ENCODE measurements at places on chromosomes 13 and 19.

GRCh38 chr13:98372876-98373275 is 195.8 kb upstream of the RNF113B start:
- DNase-seq, result no peak

- no peak for DNase-seq
Observed at GRCh38 chr19:49874503-49875157, 2.5 kb downstream of the AKT1S1 start.

DNA sequence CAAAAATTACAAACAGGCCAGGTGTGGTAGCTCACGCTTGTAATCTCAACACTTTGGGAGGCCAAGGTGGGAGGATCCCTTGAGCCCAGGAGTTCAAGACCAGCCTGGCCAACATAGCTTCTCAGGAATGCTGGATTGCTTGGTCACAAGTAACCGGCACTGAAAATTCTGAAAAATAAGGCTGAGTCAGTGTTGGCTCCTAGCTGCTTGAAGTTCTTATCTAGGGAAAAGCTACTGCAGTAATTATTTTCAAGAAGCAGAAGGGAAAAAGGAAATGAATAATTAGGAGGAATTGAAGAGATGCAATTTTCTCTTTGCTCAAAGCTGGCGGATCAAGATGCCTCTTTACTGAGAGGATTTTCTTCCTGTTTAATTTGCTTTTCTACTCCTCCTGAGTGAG is 75.0 kb upstream of the GTF3A start:
- no peak for DNase-seq

DNA sequence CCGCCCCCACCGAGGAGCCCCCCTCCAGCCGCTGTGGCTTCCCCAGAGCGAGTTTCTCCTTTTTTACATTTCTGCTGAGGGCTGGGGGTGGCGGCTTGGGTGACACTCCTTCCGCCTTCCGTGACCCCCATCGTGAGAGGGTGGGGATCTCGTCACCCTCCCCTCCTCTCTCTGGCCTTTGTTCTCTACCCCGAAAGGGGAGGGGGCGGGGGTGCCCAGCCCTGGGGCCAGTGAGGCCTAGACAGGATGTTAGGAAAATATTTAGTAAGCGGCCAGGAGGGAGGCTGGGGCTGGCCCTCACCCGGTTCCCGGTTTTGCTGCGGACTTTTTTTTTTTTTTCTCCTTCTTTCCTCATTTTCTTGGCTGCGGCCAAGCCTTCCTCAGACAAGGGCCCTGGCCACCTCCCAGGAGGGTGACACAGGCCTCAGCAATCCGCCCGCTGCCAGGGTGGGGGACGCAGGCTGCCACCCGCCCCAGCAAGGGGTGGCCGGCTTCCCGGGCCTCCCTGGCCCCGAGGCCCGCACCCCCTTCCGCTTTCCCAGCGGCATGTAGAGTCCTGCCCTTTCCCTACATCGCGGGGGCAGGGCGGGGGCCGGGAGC is 3.9 kb downstream of the MIDN start:
- peak; percentile 79 for DNase-seq

DNA sequence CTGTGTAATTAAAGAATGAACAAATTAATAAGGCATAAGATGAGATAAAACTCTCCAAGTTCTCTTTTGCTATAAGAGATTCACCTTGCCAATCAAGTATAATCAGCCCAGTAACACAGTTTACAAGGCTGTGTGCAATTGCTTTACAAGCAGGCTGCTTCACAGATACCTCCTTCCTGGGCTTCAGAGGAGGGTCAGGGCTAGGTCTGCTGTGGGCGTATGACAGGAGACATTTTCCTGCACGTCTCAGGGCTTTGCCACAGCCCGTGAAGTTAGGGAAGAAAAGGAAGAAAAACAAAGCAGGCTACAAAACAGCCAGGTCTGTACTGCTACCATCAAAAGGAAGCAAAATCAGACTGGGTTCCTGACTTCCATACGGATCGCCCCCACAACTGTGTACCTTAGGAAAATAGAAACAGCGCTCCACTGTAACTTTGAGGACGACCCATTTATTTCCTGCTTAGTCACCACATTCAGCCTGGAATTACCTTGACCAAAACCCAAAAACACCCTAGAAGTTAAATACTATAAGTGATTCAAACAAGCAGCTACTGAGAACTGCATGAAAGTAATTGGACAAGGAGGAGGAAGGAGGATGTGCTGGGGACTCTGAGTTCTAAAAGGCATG is 12.4 kb downstream of the EFNB2 start:
- no peak for DNase-seq

DNA sequence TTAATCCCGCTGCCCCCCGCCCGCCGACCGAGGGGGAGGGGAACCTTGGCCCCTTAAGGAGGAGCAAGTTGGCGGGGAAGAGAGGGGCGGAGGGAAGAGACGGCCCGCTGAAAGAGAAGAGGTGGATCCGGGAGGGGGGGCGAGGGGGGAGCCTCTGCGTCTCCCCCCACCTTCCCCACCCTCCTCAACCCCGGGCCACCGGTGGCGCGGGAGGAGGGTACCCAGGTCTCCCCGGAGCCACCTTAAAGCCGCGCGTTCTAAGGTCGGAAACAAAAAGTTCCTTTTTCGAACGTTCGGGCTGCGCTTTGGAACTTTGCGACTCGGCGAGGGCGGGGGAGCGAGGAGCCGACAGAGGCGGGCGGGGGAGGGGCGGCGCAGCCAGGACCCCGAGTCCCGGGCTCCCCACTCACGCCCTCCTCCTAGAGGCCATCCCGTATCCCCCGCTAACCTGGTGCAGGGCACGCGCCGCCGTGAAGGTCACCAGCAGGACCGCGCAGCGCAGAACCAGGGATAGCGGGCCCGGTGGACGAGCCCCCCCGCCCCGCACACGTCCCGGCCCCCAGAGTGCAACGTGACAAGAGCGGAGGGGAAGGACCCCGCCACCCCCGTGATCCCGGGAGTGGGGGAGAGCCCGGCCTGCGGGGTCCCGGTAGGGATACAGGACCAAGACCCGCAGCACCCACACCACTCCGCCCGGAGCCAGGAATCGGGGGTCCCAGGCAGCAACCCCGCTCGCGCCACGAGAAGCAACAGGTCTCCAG is 659 bp downstream of the ERF start:
- DNase-seq, result peak; percentile 47

DNA sequence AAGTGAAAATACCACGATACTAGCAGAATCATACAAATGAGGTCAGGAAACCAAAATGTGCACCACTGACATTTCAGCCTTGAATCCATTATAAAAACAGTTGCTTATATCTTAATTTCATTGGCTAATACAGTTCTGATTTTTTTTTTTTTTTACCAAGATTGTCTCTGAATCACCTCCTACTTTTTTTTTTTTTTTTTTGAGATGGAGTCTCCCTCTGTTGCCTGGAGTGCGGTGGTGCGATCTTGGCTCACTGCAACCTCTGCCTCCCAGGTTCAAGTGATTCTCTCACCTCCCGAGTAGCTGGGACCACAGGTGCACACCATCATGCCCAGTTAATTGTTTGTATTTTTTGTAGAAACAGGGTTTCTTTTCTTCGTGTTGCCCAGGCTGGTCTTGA is 270.2 kb downstream of the LMO7 start:
- no peak for DNase-seq

- no peak for DNase-seq
Observed at GRCh38 chr13:109998684-109999533, 212.5 kb upstream of the IRS2 start.

DNA sequence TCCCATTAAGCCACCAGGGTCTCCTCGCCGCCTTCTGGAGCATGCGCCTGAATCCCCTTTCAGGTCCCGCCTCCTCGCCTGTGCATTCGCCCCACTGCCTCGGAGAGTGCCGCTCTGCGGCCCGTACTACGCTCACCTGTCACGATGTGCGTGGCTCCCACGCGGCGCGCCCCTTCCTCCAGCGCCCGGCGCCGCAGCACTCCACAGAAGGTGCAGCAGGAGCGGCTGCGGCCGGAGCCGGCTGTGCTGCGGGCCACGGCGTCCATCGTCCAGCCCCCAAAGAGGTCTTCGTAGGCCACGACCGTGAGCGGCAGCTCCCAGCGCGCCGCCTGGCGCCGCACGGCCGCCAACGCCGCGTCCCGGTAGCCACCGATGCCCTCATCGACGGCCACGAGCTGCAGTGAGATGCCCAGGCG is 4.3 kb downstream of the CTU1 start:
- no peak for DNase-seq

- DNase-seq, result no peak
Observed at GRCh38 chr13:45132369-45133064, 12.2 kb downstream of the GTF2F2 start.

DNA sequence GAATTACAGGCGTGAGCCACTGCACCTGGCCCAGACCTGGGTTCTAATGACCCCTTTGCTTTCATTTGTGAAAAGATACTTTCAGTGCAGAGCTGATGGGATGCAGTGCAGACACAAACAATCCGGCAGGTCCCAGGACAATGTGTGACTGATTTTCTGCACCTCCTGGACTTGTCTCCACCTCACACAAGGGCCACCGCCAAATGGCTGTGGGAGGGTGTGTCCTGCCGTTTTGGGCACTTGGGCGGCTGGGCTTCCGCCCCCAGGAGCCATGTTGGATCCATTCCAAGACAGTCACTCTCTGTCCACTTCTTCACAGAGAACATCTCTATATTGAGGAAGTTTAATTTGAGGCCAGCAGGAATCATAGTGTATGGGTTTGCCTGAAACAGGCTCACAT is 112.3 kb upstream of the ZNF507 start:
- DNase-seq, result no peak

GRCh38 chr13:109840201-109840892 is 54.0 kb upstream of the IRS2 start:
- no peak for DNase-seq

GRCh38 chr19:38743394-38744297 is 628 bp downstream of the CAPN12 start:
- DNase-seq, result no peak

DNA sequence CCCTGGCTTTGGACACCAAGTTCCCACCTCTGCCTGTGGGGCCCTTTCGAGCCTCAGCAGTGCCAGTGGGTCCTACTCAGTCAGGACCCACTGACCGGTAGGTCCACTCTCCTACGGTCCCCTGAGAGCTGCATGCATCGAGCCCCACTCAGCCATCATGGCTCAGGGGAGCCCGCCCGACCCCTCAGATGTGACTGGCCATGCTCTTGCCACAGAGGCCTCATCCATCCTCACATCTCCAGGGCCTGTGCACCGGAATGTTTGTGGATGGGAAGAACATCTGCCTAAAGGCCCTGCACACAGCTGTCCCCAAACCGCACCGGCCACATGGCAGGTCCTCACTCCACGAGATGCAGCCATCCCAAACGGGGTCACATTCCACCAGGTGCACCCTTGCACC is 52.6 kb upstream of the C13orf46 start:
- no peak for DNase-seq

DNA sequence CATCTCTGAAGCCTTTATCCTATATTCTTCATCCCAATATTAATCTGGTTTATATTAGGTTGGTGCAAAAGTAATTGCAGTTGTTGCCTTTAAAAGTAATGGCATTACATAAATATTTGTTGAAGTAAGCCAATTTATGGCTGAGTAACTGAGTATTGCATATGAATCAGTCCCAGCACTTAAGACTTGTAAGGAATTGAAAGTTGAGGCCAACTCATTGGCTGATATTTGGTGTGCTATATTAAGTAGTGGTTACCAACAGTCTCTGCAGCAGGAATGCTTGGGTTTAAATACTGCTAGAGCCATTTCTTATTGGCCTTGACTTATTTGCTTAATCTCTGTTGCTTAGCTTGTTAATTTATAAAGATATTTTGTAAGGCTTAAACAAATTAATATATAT is 460.7 kb downstream of the GPC6 start:
- DNase-seq, result no peak

DNA sequence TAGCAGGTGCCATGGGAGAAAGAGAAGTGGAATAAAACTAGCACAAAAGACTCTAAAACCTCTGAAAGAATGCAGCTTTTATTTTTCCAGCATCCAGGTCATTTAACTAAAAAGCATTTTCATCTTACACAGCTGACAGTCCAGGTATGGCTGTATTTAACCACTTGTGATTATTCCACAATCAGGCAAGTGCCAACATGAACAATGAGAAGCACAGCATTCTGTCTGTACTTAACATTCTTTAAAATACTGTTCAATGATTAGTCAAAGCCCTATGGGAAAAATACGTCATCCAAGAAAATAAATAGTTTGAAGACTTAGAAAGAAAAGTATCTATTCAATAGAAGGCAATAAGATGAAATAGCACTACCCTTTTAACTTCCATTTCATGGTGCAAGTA is 246.9 kb downstream of the LIG4 start:
- DNase-seq, result no peak

GRCh38 chr19:17889609-17890214 is 18.0 kb downstream of the SLC5A5 start:
- DNase-seq, result no peak

DNA sequence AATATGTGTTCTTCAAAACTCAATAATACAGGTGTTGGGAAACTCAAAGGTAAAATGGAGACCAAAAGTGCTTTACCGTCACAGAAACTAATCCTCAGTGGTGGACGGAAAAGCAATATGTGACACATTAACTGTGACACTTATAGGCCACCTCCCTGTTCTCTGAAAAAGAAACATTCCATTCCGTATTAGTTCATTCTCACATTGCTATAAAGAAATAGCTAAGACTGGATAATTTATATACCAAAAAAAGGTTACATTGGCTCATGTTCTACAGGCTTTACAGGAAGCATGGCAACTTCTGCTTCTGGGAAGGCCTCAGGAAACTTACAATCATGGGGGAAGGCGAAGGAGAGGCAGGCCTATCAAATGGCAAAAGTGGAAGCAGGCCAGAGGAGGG is 435.3 kb upstream of the HTR2A start:
- DNase-seq, result no peak

- no peak for DNase-seq
Observed at GRCh38 chr13:37685206-37685605, 86.6 kb upstream of the POSTN start.

- no peak for DNase-seq
Observed at GRCh38 chr13:93146584-93147297, 79.9 kb upstream of the GPC6 start.

- no peak for DNase-seq
Observed at GRCh38 chr13:26324867-26325266, 70.9 kb downstream of the CDK8 start.

GRCh38 chr19:47032171-47032811 is 12.7 kb downstream of the NPAS1 start:
- DNase-seq, result no peak

- no peak for DNase-seq
Observed at GRCh38 chr19:55679343-55680257, 4.6 kb downstream of the EPN1 start.

DNA sequence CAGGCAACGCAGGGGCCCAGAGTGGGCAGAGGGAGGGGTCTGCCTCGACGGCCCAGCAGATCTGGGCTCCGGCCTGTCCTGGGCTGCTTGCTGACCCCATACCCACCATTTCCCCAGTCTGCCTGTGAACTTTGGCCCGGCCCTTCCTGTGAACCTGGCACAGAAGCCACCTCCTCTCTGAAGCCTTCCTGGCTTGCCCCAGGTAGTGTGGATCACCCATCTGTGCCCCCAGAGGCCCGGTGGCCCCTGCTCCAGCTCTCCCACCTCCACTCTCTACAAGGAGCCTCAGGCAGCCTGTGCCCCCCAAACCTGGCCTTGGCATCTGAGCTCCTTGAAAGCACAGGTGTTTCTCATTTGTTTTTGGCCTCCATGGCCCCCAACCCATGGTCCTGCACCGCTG is 15.7 kb downstream of the PLEKHF1 start:
- DNase-seq, result no peak
